NCI-H524 treated with DMSO at 0.1 percent for 48 hours (cell line): ENCODE measurements at places on chromosomes 11 and 22.

DNA sequence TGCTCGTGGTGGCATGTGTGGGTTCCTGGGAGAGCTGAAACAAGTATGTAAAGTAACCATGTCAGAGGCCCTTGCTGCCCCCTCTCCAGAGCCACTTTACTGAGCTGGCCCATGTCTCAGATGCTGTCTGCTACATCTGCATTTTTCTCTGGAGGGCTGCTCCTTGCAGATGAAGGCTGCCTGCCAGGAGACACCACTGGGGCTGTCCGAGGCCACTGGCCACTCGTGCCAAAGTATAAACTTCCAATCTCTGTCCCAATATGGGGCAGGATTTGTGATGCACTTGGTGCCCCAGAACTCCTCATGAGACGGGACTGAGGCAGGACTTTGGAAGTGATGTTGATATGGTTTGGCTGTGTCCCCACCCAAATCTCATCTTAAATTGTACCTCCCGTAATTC, 478.4 kb upstream of the B3GAT1 start:
- DNase-seq, result no peak

DNA sequence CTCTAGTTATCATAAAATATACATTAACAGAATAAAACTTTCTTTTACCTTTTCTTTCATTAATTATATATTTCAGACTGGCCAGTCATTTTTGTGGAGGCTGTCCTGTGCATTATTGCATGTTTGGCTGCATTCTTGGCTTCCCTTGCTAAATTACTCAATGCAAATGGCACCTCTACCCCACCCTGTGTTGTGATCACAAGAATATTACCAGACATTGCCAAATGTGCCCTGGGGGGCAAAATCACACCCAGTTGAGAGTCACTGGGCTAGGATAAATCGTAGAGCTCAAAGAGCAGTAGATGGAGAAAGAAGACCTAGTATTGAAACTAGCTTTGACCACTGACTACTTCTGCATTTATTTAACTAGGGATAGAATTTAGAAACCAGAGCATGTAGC, 1257.8 kb upstream of the TENM4 start:
- DNase-seq, result no peak

- DNase-seq, result no peak
These were observed 17.7 kb downstream of the CD6 start for GRCh38 chr11:60989093-60989650.

DNA sequence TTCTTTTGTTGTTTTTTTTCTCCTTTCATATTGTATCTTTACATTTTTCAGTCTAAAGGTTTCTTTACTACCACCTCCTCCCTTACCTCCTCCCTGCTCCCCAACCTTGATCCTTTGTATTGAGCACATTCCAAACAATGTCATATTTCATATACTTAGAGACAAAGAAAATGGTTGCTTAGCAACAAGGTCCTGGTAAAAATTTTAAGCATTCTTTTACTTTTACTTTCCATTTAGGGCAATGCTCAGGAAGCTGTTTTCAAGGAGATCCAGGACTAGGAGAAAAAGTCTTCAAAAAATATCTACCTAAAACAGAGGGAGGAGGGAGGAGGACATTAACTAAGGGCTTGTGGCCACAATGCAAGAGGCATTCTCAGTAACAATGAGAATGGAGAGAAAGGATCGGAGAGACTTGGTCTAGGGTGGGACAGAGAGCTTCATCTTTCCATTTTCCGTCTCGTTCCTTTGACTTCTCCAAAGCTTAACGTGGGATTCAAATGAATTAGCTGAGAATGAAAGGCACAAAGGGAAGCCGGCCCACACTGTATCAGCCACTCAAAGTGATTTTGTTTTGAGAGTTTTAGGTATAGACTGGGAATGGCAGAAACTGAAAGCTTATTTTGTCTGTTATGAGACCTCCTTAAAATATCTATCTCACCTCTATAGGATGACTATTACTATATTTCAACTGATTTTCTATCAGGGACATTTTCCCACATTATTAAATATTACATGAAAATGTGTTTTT, 455.7 kb downstream of the RAB38 start:
- no peak for DNase-seq

DNA sequence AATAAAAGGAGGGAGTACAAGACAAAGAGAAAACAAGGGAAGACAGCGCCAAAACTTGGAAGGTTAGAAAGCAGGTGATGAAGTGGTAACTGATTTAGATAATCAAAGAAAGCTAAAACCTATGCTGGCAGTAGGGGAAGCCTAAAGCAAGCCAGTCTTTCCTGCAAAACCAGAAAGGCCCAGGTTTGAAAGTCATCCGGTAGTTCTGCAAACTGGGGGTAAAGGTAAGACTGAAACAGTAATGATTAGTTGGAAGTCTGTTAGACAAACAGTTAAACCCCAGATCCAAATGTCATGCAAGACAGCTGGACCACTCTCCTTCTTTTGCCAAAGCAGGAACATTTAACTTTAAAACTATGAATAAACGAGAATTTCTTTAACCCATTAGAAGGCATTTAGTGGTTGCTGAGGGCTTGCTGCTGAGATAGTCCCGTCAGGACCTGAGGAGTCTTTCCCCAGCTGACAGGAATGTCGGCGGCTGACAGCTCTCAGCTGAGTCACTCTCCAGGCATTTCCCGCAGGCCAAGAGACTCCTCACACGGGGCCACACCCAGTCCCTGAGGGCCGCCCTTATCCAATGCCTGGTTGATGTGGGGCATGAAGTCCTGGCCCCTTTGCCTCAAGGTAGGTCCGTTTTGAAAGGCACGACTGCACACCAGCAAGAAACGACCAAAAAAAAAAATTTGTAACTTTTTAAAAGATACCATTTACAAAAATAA, 36.3 kb upstream of the CFAP300 start:
- no peak for DNase-seq
